ENCODE measurements at places on chromosomes 5 and 9.
A peak's percentile ranks its signal among the peaks of the same experiment; 100 is the strongest.

GRCh38 chr9:96116275-96117064 lies 185.5 kb downstream of the HSD17B3 start:
- no peak for DNase-seq

GRCh38 chr5:143001764-143002351 lies 231.7 kb downstream of the ARHGAP26 start:
- DNase-seq = no peak

- no peak for DNase-seq
Observed at GRCh38 chr9:33437898-33438297, 9.5 kb downstream of the AQP3 start.

- no peak for DNase-seq
Observed at GRCh38 chr5:66963559-66963971, 233.0 kb downstream of the CD180 start.

GRCh38 chr5:112830378-112830777 lies 30.7 kb upstream of the SRP19 start:
- DNase-seq = no peak

- no peak for DNase-seq
Observed at GRCh38 chr5:23303435-23303834, 204.0 kb upstream of the PRDM9 start.

GRCh38 chr9:32384364-32385151 lies at the start of gene ACO1:
Gene ACO1 (plus strand): TSS chr9:32384643. CDS start chr9:32405507, 20,864 bp downstream.
- DNase-seq = peak; percentile 84

GRCh38 chr9:137152844-137153405 lies 14.0 kb downstream of the GRIN1 start:
- no peak for DNase-seq

GRCh38 chr5:181217803-181218062 lies 5.3 kb upstream of the TRIM41 start:
- no peak for DNase-seq

DNA sequence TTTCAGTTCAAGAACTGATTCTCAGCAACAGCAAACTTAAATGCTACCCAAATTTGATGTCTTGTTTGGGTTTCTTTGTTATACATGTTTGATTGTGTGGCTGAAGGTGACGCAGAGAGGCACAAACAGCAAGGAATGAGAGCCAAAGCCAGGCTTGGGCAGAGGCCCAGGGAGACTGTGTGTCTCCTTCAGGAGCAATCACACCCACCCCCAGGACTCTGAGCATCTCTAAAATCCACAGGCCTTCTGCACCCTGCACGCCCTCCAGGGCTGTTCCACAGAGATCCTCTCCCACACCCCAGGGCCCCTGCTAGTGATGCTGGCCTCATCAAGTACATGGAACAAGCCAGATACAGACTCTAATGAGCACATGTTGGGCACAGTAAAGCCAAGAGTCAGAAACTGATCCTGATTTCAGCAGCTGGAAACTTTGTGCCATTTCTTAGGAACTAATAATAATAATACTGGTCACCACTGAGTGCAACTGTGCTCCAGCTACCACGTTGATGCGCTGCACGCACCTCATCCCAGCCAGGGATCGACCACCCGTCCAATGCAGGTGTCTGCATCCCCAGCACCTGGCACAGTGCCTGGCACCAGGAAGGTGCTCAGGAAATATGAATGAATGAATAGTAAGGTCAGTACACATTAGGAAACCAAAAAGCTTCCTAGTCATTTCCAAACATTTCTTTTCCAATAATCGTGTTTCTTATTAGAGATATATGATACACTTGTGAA lies 54.6 kb upstream of the TCF7 start:
- DNase-seq = no peak

GRCh38 chr5:137091472-137091871 lies 407.7 kb downstream of the SPOCK1 start:
- DNase-seq = no peak

DNA sequence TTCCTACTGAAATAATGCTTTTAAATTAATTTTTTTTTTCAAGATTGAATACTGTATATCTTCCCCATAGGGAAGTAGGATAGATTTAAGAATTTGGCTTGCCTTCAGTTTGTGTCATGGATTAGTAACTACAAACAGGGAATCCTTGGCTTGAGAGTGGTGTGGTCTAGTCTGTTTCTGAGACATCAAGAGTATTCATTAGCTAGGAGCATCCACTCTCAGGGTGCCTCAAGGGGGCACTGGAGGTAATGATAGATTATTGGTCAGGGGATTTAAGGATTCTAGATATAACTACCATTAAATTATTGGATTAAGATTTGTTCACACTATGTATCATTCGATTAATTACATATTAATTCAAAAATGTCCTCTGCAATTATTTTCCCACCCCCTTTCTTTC lies 91.8 kb upstream of the TXNDC8 start:
- DNase-seq = no peak

- DNase-seq = no peak
Observed at GRCh38 chr5:115453391-115454095, 91.0 kb downstream of the FEM1C start.

- no peak for DNase-seq
Observed at GRCh38 chr9:33719581-33720374, 75.6 kb upstream of the PRSS3 start.

- no peak for DNase-seq
Observed at GRCh38 chr9:96214635-96215034, 87.3 kb downstream of the HSD17B3 start.

GRCh38 chr5:33928283-33928682 lies 7.9 kb upstream of the RXFP3 start:
- DNase-seq = no peak

GRCh38 chr5:88214655-88215054 lies 54.0 kb downstream of the TMEM161B start:
- DNase-seq = no peak

DNA sequence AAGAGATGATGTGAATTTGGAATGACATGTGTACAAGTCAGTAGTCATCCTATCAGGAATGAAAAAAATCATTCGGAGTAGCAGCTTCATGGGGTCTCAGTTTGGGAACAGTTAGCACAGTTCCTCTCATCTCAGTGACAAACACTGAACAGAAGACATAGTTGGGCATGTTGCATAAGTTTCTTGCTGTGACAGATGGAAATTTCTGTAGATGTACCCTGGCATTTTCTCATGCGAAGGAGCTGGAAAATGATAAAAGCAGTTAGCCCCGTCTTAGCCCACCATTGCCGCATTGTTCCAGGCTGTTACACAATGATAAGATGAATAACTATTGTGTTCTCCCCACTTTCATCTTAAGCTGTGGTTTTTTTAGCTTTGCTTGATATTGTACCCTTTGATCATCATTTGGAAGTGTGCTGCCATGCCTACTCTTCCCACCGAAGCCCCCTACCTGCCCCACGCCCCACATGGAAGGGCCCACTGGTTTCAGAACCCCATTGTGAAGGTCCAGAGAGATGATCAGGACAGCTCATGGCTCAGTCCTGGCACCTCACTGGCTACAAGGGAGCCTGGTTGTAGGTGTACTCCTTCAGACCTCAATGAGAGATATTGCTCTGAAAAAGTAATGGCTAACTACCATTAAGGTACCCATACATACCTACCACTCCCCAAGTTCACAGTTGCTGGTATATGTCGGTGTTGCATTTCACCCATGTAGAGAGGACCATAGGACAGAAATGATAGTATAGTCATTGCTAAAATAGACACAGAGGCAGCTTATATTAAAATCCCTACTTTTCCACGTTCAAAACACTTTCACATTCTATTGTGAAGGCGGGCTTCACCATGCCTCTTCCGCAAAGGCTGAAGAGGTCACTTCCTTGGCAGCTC lies 38.8 kb downstream of the SFXN1 start:
- no peak for DNase-seq

DNA sequence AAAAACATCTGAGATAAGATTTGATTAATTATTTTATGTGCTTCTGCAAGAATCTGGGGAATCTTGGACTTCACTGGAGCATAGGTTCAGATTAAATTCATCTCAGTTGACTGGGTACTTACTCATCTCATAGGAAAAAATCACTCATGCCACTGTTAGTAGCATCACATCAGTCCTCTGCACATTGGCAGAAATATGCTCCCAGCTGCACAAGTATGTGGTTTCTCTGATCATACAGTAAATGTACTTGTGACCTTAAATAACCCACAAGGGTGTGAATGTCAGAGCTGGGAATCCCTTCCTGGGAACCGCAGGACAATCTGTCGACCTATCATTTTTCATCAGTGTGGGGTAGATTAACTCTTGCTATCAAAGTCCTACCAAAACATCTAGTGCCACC lies 203.7 kb upstream of the SLC24A2 start:
- DNase-seq = no peak

DNA sequence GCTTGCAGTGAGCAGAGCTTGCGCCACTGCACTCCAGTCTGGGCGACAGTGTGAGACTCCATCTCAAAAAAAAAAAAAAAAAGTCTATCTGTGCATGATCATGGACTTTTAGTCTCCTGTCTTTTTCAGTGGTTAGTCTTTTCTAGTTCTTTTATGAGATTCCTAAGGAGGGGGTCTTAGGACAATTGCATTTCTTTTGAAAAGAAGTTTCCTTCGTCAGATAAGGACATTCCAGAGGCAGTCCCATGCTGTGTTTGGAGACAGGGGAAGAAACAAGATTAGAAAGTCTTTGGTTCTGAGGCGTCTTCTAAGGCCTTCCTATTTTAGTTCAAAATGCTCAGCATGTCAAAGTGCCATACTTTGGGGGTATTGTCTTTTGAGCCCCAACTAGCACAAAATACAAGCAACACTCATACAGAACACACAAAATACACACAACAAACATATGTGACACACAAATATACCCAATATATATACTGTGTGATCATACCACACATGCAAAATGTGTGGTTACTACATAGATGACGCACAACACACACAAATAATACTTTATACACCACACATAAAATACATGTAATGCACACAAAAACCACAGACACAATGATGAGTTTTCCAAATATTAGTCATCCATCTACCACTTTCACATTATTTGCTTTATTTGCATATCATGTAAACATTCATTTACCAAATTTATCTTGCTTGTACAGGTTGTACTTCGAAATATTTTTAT lies 394.5 kb downstream of the SPATA31D1 start:
- no peak for DNase-seq

DNA sequence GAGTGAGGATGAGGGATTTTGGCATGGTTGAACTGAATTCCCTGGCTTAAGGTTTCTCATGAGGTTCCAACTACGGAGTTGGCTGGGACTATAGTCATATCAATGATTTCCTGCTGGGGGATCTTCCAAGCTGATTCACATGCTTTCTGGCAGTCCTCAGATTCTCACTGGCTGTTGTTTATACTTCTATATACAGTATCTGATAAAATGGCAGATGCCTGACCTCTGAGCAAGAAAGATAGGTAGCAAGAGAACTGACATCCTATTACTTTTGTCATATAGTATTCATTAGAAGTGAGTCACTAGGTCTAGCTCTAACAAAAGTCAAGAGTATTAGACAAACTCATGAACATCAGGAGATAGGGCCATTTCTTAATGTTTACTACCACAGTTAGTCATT lies 440.9 kb upstream of the EDIL3 start:
- no peak for DNase-seq

DNA sequence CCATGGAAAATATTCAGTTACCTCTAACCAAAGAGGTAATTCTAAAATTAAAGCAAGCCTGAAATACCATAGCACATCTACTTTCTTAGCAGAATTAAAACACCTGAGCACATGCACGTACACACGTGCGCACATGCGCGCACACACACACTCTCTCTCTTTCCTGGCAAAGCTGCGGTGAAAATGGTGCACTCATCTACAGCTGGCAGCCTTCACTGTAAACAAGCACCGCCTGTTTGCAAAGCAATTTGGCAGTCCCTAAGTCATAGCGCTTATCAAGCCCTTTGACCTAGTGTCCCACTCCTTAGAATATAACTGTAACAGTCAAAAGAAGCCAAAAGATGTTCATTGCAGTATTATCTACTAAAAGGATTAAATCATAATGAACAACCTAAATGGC lies 278.7 kb downstream of the DENND1A start:
- no peak for DNase-seq

GRCh38 chr9:6895754-6896153 lies 138.0 kb downstream of the KDM4C start:
- DNase-seq = no peak

- no peak for DNase-seq
Observed at GRCh38 chr5:111972080-111972479, 215.1 kb upstream of the NREP start.

DNA sequence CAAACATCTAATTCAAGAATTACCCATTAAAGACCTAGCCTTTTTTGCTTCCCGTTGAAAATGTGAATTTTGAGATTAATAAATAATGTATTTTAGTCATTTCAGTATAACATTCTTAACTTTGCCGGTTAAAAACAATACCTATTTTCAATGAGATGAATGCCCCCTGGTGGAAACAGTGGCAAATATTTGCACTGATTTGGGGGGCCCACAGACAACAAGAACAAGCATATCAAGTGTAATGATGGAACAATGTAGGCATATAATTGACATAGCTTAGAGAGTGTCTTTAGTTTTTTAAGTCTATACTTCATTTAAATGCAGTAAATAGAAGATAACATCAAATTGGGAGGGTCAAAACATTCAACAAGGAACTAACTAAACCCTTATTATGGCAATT lies 111.9 kb downstream of the NTRK2 start:
- no peak for DNase-seq

GRCh38 chr5:73946919-73947602 lies 321.1 kb downstream of the ARHGEF28 start:
- no peak for DNase-seq

GRCh38 chr5:139755892-139756671 lies 39.5 kb upstream of the PSD2 start:
- no peak for DNase-seq

DNA sequence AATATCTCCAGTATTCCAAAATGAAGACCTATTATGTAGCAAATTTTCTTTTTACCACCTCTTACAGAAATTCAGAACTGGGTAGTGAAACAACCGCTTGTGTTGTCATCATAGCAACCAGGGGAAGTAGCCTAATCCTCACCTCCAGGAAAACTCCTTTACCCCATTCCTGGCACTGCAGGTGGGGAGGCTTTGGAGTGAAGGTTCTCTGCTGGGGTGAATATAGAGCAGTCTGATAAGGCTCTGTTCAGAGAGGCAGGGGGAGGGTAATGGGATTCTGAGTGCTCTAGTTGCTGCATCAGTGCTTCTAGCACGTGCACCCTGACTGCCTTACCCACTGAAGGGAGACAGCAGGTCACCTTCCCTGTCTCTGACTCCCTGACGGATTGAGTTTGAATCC lies 116.2 kb downstream of the MAN2A1 start:
- no peak for DNase-seq

DNA sequence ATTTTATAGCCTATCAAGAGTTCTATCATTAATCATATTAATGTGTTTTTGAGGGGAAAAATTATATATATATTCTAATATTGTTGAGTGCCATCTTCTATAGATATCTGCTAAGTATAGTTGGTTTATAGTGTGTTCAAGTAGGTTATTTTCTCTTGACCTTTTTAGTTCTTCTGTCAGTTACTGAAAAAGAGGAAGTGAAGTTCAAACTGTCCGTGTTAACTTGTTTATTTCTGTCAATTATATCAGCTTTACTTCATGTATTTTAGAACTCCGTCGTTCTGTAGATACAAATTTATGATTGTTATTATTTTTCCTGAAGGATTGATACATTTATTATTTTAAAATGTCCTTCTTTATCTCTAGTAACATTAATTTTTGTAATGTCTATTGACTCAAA lies 1209.1 kb downstream of the CDH12 start:
- no peak for DNase-seq

- no peak for DNase-seq
Observed at GRCh38 chr5:146342882-146343865, 4.5 kb downstream of the POU4F3 start.

- no peak for DNase-seq
Observed at GRCh38 chr9:27771803-27772545, 198.7 kb upstream of the C9orf72 start.

GRCh38 chr5:118722122-118723020 lies 266.0 kb downstream of the DTWD2 start:
- DNase-seq = no peak

GRCh38 chr9:89496645-89497256 lies 1.2 kb downstream of the SEMA4D start:
- DNase-seq = no peak
